AG04450 (cell line): ENCODE measurements at places on chromosomes 3 and 15.

DNA sequence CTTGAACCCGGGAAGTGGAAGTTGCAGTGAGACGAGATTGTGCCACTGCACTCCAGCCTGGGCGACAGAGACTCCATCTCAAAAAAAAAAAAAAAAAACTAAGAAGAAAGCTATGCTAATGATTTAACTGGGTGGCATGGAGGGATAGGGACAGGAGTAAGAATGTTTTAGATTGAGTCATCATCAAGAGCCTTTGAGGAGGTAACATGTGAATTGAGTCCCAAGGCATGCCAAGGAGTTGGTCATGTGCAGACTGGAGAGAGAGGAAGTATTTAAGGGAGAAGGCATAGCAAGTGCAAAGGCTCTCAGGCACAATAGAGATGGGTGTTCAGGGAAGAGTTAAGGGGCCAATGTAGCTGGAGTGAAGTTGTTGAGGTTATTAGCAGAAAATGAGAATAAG lies 9.1 kb downstream of the BNC1 start:
- DNase-seq, result no peak

DNA sequence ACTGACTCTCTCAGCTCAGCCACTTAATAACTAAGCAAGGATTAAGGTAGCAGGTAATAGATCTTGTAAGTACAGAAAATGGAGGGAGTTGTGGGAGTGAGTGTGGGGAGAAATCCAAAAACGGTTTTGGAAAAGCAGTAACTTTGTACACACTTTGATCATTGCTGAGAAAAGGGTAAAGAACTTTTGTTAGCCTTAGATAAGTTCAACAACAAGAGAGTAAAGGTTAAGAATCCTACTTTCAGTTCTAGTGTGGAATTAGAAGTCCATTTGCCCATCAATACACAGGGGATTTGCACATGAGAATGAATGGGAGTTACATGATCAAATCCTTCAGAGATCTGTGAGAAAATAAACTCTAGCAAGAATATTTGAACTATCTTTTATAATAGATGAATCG lies 528.7 kb downstream of the SOX2 start:
- DNase-seq, result no peak

- no peak for DNase-seq
Measured at GRCh38 chr15:98650417-98651035, 2.2 kb downstream of the IGF1R start.

DNA sequence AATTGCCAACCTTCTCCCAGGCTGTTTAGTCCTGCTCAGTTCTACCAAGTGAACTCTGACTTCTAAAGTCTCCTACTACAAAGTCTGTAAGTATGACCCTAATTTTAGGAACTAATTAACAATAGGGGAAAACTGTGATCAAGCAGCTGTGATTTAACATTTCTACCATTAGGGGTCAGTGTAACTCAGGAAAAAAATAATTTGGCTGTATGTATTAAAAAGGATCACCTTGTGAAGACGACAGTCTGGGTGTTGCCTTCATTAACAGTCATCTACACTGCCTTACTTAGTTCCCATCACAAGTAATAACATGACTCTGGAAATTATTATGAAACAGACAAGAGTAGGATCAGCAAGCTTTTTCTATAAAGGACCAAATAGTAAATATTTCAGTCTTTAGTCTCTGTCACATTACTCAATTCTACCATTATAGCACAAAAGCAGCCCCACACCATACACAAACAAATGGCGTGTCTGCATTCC lies 4.2 kb upstream of the NPHP3 start:
- no peak for DNase-seq

GRCh38 chr3:126337980-126338651 lies 19.1 kb downstream of the KLF15 start:
- DNase-seq, result no peak

- peak; percentile 37 for DNase-seq
Measured at GRCh38 chr3:186277268-186277909, 84.6 kb downstream of the DGKG start.

- DNase-seq, result no peak
Measured at GRCh38 chr3:103767635-103768034, 1332.8 kb downstream of the ZPLD1 start.

DNA sequence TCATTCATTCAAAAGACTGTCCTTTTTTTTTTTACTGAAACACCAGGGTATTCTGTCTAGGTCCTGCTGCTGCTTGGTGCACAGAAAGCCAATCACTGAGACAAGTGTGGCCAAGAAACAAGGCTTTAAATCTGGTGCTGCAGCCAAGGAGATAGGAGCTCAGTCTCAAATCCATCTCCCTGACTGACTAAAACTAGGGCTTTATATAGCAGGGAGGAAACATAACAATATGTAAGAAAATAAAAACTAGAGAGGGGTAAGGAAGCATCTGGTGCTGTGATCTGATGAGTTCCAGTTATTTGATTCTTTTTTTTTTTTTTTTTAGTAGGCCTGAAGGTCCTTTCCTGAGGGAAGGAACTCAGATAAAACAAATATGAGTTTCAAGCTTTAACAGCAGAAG lies 139.8 kb downstream of the ATG7 start:
- DNase-seq, result no peak

DNA sequence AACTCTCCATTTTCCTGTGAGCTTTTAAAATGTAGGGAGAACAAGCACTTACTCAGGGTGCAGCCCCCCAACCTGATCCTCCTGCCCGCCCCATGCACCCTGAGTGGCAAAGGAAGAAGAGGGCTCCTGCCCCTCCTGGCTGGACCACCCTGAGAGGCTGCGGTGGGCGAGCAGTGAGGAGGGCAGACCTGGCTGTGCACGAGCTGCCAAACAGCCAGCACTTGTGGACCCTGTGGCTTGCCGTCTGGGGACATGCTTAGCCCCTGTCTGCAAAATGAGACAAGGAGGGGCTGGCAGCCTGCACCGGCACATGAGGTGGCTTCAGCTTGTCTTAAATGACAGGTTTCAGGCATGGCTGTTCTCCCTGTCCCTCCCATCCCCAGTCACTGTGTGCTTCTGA lies 18.6 kb downstream of the ATP10A start:
- no peak for DNase-seq

DNA sequence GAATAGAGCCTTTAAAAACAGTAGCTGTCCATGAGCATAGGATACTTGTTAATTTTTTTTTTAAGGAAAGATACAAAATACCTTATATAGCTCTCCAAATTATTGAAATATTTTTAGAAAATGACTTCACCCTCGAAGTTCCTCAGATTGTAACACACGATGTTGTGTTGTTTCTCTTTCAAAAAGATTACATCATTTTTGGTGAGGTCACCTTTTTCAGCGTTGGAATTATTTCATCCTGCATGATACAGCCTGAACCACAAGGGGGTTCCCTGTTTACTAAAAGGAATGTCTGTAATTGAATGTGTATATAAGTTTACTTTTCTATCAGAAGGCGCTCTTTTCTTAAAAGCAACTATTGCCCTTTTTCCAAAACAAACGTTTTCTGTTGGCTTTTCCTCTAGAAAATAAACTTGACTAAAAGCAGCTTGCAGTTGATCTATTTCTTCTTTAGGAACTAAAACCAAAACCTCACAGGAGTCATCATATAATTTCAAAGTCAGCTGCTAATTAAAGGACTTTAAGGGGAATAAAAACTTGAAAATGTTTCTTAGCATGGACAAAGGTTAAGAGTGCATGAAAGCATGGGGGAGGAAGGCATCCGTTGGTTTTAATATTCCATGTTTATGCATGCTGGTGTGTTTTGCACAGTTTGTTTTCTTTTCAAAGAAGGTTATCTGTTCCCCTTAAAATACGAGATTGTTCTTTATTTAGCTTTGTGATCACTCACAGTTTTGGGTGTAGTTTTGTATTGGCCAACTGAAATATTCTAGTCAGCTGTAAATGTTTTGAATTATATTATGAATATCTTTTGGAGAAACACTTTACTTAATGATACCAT lies 29.4 kb downstream of the LYSMD4 start:
- DNase-seq, result peak; percentile 77

GRCh38 chr3:55174747-55175146 lies 246.9 kb upstream of the LRTM1 start:
- no peak for DNase-seq

GRCh38 chr3:78046566-78046965 lies 1006.7 kb downstream of the ROBO2 start:
- no peak for DNase-seq

GRCh38 chr3:52245322-52246263 lies at the start of gene PPM1M:
TSS of gene PPM1M (plus strand) at chr3:52245759. CDS start at chr3:52245825, 66 bp downstream.
- DNase-seq, result no peak

DNA sequence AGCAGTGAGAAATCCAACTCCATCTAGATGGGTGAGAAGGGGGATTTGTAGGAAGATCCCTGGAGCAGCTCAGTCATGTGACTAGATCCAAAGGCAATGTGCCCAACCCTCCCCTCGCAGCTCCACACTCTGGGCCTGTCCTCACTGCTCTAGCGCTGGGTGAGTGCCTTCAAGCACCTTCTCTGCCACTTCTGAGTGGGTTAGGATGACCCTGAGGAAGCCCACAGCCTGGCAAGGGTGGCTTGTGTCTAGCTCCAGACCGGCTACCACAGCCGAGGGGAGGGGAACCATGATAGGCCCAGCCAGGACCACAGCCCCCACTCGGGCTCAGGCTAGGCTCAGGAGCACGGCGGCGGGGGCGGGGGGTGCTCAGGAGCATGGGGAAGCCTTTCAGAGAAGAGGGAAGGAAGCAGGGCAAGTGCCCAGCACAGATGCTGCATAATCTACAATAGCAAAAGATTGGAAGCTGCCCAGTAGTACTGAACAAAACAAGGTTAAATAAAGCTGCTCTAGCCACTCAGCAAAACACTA lies 1.7 kb downstream of the SPATA12 start:
- DNase-seq, result no peak

GRCh38 chr3:188776447-188776846 lies 395.3 kb upstream of the TPRG1 start:
- no peak for DNase-seq

DNA sequence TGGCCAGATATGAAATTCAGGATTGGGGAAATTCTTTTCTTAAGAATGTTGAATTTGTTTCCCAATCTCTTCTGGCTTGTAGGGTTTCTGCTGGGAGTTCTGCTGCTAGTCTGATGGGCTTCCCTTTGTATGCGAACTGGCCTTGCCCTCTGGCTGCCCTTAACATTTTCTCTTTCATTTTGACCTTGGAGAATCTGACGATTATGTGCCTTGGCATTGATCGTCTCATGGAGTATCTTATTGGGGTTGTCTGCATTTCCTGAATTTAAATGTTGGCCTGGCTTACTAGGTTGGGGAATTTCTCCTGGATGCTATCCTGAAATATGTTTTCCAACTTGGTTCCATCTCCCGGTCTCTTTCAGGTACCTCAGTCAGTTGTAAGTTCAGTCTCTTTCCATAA lies 152.2 kb downstream of the CFAP20DC start:
- no peak for DNase-seq

- no peak for DNase-seq
Measured at GRCh38 chr3:11059799-11060115, 67.2 kb downstream of the SLC6A1 start.
